Lung microvascular endothelial cell (primary cell): ENCODE measurements at places on chromosomes 1 and 21.

DNA sequence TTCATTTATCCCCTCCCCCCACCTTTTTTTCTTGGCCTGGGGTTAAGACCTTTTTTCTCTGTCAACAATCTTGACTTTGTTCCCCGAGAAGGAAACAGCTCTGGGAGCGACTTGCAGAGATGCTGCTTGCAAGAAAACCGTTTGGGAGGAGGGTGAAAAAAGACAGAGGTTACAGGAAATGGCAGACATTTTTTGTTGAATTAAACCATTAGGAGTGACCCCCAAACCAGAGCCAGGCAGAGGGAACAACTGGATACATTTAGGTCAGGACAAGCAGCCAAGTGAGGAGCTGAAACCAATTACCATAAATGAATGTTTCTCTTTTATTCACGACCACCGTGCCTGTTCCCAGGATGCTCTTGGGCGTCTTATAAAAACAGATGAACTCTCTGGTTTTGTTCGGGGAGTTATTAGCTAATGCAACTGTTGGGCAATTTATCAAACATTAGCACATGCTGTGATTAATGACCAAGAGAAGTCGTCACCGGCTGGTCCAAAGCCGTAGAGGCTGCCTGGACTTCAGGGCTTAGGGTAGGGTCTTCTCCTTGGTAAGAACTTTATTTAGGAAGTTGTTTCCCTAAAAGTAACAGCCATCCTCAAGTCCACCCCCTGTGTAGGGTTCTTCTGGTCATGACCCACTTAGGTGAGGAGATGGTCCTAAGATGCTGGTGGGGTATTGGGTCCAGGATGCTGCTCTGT, 141.0 kb downstream of the FOXD2 start:
- DNase-seq, result no peak

GRCh38 chr1:43570715-43571114, 40.0 kb downstream of the PTPRF start:
- DNase-seq, result no peak

DNA sequence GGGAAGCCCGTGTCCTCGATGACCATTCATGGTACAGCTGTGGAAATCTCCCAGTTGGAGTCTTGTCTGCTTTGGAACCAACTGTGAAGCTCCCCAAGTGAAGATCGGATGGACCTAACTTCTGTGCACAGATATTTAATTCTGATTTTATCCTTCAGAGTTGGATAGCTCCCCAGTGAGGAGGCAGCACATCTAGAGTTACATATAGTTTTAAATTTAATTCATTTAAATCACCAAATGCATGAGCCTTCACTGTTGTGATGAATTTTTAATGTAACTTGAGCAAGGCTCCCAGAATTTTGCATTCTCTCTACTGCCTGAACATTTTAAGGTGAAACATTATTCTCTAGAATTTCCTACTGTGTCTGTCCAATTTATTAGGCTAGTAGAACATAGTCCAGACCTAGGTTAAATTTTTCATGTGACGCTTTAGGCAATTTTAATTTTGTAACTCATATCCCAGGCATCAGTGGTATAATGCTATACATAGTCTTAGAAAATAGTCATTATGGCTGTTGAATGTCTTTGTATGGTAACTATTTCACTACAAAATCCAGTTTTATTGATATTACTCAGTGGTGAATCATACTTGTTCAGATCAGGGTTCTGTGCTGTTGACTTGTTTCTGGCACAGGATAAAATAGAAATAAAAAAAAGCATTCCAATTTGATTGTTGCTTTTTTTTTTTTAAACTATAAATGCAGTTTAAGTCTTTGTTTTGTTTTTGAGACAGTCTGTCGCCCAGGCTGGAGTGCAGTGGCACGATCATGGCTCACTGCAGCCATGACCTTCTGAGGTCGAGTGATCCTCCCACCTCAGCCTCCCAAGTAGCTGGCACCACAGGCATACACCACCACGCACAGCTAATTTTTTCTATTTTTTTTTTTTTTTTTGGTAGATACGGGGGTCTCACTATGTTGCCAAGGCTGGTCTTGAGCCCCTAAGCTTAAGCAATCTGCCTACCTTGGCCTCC, 66.9 kb downstream of the PRDM2 start:
- DNase-seq, result peak; percentile 29

DNA sequence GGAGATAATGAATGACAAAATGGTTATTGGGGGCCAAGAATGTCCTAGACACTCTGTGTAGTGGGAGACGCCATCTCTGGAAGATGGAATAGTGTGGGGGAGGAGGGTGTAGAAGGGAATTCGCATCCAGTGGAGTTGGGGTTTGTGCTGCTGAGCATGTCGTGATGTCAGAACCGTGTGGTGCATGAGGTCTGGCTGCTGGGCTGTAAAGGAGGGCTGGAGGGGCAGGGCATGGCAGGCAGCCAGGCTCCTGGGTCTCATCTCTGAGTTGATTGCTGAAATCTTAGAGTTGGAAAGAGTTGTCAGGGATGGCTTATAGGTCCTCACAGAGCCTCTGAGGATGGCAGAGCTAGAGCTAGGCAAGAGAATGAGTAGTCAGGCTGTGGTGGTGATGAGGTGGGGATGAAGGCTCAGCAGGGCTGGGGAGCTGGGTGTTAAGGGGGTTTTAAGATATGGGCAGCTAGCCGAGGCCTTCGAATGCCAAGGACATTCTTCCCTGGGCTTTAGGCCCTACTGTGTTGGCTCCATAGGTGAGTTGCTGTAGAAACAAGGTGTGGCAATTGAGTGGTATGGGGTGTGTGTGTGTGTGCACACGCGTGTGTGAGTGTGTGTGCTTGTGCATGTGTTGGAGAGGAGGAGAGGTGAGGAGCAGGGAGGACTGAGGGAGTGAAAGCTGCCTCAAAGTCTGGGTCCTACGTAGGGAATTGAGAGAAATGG, 1.9 kb downstream of the PPFIA4 start:
- no peak for DNase-seq

- no peak for DNase-seq
Measured at GRCh38 chr1:44043176-44044070, 12.2 kb upstream of the SLC6A9 start.

DNA sequence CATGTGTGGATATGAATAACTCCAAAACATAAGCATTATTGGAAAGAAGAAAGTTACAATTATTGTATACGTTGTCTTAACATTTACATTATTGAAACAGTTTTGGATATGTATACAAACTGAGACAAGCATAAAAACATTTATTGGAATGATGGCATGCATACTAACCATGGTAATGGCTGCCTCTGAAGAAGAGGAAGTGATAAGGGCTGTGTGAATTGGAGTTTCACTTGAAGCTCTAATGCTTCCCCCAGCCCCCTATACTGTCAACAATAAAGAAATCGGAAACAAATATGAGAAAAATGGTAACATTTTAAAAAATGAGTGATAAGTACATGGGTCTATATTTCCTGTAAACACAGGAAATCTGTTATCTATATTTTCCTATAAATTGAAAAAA, 367.7 kb upstream of the DPYD start:
- no peak for DNase-seq

DNA sequence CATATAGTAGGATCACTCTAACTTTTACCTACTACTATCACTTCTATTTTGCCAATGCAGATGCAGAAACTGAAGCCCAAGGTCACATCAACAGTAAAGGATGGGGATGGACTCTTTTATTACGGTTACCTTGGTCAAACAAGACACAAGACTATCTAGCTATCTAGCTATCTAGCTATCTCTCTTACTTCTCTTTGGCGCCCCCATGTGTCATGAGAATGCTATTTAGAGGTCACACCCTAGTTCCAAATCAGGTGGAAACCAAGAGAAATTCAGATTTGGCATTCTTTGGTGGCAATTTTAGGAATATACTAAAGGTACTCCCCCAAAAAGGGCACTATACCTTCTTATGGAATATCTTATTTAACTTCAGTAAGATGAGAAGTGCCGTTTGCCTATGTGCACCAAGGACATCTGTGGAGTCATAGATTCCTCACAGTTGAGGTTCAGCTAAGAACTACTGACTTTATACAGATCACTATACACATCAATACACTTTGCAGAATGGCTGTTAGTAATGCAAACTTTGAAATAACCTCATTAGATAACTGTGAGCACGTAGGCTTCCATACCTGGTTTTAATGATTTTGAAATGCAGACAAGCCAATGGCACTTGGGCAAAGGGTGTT, 6.7 kb downstream of the ZNF648 start:
- peak; percentile 62 for DNase-seq

DNA sequence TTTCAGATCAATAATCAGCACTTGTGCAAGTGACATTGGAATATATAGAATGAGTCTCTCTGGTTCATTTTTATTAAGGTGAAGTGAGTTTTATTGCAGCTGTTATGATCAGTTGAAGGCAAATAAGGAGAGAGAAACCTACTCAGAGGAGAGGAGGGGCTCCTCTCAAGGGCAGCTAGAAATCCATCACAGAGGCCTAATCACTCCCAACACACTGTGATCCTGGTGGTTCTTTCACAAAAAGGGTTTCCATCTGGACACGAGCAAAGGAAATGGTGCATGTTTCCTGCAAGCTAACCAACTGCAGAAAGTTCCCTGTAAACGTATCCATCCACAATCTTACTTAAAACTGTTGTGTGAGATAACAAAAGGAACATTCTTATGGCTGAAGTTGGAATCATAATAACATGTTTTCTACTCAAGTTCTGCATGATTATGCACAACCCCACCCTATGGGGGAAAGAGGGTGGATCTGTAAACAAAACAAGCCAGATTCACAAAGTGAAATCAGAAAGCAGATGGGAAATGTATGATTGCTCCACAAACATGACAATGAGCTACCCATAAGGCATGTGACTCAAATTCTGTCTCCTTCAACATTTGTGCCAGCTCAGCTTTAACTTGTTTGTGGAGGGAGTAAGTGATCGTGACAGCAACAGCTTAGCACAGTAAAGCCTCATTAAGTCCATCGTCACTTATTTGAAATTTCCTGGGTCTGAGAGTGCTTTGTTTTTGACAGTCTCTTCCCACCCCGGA, 141.2 kb upstream of the ST6GALNAC5 start:
- no peak for DNase-seq

DNA sequence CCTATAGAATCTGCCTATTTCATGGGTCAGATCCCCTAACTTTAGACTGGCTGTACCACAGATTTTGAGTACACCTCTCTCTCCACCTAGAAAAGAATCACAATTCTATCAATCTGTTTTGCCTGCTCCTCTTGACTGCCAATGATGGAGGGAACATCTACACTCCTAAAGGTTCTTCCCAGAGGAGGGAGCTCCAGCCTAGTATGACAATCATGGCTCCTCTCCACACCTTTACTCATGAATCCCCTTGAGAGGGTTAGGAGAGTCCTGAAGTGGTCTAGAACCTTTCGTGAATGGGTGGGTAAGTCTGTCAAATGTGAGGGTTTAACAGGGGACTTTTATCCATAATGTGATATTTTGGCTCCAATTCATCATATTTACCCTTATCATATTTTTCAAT, 48.0 kb downstream of the DNAI4 start:
- no peak for DNase-seq

GRCh38 chr1:63486629-63487028, 36.4 kb downstream of the ITGB3BP start:
- no peak for DNase-seq

DNA sequence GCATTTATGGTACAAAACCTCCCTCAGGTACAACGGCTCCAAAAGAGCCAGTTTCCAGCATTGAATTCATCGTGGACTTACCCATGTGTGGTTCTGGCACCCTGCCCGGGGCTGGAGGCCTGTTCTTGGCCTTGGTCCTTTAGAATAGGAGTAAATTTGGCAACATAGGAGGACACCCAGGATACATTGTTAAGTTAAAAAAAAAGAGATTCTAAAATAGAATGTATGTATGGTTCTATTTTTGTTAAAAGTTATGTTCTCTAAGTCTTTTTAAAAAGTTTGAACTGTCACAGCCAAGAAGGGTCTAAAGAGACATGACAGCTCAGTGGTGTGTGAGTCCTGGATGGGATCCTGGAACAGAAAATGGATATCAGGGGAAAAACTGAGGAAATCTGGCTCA, 25.9 kb downstream of the EPHX1 start:
- no peak for DNase-seq

DNA sequence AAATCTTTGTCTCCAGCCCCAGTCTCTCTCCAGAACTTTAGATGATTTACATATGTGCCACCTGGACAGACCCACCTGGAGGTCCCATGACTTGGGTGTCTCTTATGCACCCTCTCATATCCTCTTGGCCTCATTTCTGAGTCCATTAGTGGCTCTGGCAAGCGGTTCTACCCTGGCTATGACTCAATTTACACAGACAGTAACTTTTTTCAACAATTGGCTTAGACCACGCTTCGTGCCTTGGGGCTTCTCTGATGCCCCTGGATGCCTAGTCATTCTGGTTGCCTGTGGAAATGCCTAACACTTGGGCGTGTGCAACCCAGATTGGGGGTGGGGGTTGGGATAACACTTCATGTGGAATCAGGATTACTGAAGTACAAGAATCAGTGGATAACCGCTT, 57.1 kb upstream of the GADD45A start:
- DNase-seq, result no peak

- peak; percentile 75 for DNase-seq
Measured at GRCh38 chr1:71049951-71050598, 2.5 kb upstream of the PTGER3 start.

GRCh38 chr1:245444945-245445344, 290.2 kb downstream of the KIF26B start:
- no peak for DNase-seq

- DNase-seq, result peak; percentile 11
Measured at GRCh38 chr1:41578712-41579335, 94.3 kb upstream of the EDN2 start.

DNA sequence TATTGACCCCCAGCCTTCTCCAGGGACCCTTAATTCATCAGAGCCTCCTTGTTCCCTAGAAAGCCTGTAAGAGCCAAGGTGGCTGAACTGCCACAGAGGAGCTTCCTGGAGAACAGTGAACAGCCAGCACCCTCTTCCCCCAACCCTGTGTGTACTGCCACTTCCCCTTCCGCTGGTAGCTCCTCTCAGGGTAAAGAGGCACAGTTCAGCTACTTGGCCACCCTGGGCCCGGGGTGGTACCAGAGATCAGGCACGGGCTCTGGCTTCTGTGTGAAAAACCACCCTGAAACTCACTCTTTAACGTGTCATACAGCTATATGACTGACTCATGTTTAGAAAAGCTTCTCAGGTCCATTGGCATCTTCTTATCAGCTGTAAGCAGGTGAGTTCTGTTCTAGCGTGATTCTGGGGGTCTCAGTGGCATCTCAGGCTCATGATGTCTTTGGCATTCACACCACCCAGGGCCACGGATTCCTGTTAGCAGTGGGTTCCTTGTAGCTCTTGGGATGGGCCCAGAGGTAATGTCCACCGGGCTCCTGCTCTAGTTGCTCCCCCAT, 22.4 kb downstream of the ARMH1 start:
- DNase-seq, result no peak

- DNase-seq, result no peak
Measured at GRCh38 chr1:228513236-228513900, 26.2 kb downstream of the RNF187 start.

- no peak for DNase-seq
Measured at GRCh38 chr1:54807756-54808155, 6.6 kb upstream of the TTC22 start.
